CD4-positive, alpha-beta T cell treated with Interleukin-4 for 1 hour (primary cell): ENCODE measurements at places on chromosomes 6 and 20.

- no peak for DNase-seq
Observed at GRCh38 chr6:131231891-131232290, 96.6 kb downstream of the AKAP7 start.

DNA sequence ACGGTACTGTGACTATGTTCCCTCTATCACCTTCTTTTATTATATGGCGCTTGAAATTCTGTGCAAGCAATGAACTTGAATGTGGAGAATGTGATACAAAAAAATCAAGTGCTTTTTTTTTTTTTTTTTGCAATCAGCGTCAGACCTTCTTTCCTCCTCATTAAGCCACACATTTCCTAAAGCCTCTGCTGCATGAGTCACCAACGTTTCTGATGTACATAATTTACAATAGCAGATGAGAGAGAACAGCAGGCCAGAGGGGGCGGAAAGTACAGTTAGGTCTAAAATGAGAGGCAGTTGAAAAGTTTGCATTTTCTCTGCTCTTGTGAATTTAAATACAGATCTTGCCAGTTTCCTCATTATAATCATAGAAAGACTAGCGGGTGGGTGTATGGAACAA is 114.6 kb upstream of the RIPOR2 start:
- DNase-seq: peak; percentile 79

DNA sequence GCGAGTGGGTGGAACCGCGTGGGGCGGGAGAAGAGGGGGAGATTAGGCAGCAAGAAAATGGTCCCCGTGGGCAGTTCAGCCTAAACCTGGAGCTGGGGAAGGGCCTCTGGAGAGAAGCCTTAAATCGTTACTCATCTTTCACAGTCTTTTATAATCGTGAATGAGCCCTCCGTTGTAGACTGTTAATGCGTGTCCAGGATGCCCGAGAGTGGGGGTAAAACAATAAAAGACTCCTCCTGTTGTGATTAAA is 11.0 kb upstream of the ELOVL5 start:
- DNase-seq: no peak

DNA sequence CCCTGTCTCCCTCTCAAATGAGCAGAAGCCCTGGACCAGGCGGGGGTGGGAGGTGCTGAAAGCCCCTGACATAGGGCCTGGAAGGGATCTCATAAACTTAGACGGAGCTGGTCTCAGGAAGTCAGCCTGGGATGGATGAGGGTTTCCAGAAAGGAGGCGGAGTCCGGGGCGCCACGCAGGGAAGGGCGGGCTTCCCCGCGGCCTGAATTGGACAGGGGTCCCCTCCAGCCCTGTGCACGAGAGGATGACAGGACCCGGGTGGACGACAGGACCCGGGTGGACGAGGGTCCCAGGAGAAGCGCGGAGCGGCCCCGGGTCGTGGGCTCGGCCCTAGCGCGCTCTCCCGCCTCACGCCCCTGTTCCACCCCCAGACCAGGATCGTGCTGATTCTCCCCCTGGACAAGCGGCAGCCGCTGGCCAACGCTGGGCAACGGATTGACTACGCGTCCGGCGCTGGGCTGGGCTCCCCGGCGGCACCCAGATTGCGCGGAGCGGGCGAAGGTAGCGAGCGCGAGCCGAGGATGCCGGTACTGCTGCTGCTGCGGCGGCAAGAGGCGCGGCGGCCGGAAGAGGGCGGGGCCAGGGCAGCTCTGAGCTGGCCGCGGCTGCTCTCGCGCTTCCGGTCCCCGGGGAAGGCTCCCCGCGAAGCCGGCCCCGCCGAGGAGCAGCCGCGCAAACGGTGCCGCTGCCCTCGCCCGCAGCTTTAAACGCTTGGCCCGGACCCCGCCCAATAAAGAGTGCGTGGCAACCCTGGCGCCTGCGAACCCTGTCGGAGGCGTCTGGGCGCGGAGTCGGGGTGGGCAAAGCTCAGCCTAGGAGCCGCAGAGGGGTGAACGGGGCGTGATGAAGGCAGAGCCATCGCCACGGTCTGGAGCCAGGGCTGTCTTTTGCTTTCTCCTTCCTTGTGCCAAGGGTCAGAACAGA is 1.3 kb downstream of the C20orf144 start:
- DNase-seq: peak; percentile 81

DNA sequence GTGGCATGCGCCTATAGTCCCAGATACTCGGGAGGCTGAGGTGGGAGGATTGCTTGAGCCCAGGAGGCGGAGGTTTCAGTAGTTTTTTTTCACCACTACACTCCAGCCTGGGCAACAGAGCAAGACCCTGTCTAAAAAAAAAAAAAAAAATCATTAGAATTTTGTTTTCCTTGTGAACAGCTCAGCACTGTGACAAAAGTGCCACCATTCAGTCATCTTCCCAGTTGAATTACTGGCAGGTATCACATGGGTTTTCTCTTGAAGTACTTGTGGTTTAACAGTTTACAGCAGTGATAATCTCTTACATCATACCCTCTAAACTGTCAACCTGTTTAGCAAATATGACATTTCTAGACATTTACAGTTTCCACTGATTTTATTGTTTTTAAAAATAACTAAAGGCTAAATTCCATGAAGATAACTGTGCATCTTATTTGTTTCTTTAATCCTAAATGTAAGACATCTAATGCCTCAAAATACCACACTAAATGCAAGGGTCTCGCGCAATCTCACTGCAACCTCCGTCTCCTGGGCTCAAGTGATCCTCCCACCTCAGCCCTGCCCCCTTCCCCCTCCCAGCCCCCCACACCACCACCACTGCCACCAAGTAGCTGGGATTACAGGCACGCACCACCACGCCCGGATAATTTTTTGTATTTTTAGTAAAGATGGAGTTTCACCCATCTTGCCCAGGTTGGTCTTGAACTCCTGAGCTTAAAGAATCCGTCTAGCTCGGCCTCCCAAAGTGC is 7.0 kb downstream of the TRPC4AP start:
- DNase-seq: no peak

GRCh38 chr6:35718375-35718736 is 18.5 kb upstream of the ARMC12 start:
- DNase-seq: no peak
